ENCODE measurements at places on chromosomes 13 and 19.

DNA sequence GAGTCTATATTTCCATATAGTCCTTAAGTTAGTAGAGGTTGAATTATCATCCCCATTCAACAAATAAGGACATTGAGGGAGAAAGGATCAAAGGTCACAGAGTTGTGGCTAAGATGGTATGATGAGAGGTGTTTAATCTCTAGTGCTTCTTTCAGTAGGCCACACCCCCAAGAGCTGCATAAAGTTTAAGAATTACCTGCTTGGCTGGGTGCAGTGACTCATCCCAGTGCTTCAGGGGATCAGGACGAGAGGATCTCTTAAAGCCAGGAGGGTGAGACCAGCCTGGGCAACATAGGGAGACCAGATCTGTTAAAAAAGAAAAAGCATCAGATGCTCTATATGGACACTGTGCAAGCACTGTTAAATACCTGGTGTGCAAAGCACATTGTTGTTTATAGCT lies 560.0 kb upstream of the KLHL1 start:
- no peak for ATAC-seq

DNA sequence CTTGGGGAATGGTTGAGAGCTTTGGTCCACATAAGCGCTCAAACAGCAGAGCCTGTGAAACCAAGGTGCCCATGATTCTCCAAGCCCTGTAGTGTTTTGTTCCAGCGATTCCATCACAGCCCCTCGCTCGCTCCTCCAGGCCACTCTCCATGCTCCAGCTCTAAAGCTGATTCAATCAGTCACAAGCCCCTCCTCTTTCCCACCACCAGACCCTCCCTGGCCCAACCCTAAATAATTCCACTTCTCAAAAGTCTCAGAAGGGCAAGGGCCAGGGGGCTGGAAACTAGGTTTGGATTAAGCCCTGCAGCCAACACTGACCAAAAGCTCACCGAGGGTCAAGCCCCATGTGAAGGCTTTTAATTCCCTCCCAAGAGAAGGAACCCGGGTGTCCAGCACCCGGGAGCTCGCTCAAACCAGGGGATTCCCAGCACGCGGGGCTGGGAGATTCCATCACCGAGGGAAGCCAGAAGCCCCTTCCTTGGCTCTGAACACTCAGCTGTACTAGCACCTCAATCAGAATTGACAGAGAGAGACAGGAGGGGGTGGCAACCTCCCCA lies 1.5 kb downstream of the ZNF296 start:
- ATAC-seq, result no peak

DNA sequence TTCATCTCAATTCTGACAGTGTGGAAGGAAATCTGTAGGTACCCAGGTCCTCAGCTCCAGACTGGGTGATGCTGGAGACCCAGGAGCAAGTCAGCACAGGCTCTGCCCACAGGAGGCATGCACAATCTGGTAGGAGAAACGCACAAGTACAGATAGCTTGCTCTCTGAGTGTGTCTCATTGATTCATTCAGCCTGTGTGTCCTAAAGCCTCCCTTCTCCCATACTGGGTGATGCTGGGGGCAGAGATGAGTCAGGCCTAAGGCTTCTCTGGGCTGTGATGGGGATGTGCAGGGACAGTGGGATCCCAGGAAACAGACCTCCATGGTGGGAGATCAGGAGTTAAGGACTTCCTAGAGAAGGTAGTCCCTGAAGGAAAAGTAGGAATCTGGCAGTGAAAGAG lies 6.8 kb downstream of the ZNF526 start:
- no peak for ATAC-seq

- no peak for ATAC-seq
Observed at GRCh38 chr19:5035793-5036697, 67.1 kb downstream of the KDM4B start.

DNA sequence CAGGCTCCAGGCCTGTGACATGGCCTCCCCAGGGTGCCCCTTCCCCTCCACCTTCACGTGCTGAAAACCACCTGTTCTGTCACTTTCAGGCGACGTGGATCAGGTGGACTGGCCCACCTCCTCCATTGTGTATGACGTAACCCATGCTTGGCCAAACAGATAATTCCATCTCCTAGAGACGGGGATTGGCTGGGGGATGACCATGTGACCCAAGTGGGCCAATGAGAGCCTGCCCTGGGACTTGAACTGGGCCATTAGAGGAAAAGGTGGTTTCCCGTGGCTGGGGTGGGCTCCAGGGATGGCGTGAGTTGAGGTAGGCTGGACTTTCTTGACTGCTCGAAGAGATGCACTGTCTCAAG lies 3.6 kb upstream of the ADAMTSL5 start:
- ATAC-seq, result no peak

- ATAC-seq, result no peak
Observed at GRCh38 chr19:3003046-3003445, 25.7 kb downstream of the TLE6 start.

Data from gastroesophageal sphincter (tissue), 4 donors.